ENCODE measurements at places on chromosomes 16 and 17.

DNA sequence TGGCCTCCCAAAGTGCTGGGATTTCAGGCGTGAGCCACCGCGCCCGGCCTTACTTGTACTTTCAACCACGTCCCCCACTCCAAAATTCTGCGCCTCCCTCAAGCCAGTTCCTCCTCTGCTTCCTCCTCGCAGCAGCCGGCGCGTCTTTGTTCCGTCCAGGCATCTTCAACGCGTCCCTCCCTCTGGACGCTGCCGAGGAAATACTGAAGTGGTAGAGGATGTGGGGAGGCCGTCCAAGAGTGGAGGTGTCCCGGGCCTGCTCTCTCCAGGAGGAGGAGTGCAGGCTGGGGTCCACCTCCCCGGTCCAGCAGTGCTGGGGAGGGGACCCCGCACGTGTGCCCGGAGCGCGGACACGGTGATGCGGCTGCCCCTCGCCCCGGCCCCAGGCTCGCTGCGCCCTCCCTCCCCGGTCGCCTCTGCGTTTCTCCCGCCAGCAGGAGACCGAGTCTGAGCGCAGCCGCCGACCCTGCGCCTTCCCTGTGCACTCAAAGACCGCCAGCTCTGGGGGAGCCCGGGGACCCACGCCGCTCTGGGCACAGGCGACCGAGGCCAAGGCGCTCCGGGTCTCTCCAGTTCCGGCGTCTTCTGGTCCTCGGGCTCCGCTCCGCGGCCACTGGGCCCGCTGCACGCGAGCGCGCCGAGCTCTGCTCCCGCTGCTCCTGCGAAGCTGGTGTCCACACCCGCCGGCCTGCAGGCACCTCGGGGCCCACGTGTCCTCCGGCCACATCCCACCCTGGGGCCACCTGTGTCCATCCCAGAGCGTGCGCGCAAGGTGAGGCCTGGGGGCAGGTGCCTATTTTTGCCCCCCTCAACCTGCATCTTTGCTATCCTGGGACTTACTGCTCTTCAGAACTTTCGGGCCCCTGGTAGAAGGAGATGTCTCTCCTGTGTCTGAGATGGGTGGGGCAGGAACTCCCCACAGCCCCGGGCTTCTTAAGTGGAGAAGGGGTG lies 31.7 kb downstream of the OSBPL7 start:
- DNase-seq, result no peak

DNA sequence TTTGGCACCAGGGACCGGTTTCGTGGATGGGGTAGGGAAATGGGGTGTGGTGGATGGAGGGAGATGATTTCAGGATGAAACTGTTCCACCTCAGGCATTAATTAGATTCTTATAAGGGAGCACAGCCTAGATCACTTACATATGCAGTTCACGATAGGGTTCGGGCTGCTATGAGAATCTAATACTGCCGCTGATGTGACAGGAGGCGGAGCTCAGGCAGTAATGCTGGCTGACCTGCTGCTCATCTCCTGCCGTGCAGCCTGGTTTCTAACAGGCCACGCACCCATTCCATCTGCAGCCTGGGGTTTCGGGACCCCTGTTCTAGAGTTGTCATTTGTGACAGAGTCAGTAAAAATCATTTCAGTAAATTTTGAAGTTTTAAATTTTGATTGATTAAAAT lies 99.7 kb downstream of the CHD9 start:
- DNase-seq, result no peak

DNA sequence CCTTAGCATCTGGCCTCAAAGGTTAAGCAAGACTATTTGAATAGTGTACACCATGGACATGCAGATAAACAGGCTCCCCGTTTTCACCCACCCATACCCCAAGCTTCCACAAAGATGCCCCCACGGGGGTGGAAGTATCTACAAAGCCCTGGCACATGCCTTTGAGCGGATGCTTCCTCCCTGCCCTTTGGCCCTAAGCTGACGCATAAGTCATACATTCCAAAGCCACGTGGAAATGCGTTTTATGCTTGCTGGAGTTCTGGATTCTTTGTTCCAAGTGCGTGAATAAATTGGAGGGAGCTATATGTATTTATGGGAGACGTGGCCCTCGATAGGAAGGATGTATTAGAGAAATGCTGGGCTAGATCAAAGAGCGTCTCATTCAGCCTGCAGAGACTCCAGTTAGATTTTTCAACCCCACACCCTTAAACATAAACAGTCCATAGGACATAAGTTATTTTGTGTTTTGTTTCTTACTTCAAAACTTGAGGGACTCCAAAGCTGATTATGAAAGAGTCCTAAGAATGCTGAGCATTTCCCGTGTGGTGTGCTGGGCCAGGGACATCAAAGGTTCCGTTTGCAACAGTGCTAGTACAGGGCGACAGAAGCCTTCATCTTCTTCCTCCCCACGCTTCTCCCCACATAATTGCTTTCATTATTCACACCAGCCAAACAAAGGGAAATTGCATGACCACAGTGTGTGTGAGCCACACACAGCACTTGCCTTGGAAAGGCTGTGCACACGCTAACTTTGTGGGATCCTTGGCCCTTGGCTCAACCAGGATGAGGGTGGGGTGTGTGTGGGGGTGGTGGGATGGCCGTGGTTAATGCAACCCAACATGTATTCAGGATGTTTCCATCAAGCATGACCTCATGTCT lies 73.6 kb downstream of the WIPI1 start:
- no peak for DNase-seq

DNA sequence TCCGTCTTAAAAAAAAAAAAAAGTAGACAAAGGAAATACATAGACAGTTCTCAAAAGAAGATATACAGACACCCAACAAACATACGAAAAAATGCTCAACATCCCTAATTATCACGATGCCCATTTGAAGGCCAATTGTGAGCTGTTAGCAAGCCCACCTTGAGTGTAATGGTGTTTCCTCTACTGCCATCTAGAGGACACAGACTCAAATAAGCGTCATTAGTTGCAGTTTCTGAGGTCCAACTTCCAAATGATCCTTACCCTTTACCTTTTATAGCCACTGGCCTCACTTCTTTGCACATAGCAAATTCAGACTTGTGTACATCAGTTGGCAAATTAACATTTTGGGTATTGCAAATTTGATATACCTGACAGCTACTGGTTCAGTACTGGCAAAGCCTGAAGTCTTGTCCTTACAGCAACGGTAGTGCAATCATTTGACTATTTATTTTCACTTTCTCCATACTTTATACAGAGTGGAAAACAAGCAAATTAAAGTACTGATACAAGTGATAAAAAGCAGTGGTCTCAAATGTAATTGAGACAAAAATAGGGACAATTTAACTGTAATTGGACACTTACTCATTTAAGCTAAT lies 536.3 kb upstream of the EEF2KMT start:
- no peak for DNase-seq

GRCh38 chr17:40568074-40568836 lies 3.0 kb upstream of the CCR7 start:
- no peak for DNase-seq

- no peak for DNase-seq
These were observed 2146.5 kb downstream of the TP53TG3F start for GRCh38 chr16:35605921-35606320.

DNA sequence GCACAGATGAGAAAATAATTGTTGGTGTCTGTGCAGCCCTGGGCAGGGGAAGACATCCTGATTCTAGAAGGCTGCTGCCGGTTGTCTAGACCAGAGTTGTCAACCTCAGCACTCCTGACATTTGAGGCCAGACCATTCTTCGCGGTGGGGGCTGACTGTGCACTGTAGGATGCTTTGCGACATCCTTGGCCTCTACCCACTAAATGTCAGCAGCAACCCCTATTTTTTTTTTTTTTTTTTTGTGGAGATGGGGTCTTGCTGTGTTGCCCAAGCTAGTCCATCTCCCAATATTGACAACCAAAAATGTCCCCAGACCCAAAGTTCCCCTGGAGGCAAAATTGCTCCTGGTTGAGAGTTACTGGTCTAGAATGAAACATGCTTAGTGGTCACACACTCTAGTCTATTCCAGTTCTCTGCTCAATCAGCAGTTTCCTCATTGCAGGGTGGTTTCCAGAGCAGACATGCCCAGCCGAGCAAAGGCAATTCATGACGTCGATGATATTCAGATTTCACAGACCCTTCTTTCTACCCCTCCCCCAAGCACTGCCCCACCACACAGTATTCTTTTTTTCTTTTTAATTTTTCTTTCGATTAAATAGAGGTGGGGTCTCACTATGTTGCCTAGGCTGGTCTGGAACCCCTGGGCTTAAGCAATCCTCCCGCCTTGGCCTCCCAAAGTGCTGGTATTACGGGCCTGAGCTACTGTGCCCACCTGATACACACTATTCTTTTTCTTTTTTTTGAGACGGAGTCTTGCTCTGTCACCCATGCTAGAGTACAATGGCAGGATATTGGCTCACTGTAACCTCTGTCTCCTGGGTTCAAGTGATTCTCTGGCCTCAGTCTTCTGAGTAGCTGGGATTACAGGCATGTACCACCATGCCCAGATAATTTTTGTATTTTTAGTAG lies 9.0 kb downstream of the C17orf99 start:
- DNase-seq, result peak; percentile 97

- no peak for DNase-seq
These were observed 149.1 kb downstream of the ZNF423 start for GRCh38 chr16:49706620-49707355.

DNA sequence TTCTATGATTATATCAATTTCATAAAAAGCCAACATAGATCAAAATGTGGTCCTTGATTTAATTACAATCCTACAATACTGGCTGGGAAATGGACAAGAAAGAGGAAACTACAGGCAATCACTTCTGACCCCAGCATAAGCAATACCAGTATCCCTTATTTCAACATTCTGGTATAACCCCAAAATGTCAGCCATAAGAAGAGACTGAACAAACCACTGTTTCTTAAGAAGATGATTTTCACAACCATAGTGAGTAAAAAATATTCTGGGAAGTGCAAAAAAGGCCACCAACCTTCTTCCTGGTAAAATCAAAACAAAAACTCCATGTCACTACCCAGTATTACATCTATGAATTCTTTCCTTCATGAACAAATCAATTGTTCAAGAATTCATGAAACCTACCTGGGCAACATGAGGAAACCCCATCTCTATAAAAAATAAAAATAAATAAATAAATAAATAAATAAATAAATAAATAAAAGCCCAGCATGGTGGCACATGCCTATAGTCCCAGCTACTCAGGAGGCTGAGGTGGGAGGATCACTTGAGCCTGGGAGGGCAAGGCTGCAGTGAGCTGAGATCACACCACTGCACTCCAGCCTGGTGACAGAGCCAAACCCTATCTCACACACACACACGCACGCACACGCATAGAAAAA lies 7.5 kb downstream of the N4BP1 start:
- no peak for DNase-seq

DNA sequence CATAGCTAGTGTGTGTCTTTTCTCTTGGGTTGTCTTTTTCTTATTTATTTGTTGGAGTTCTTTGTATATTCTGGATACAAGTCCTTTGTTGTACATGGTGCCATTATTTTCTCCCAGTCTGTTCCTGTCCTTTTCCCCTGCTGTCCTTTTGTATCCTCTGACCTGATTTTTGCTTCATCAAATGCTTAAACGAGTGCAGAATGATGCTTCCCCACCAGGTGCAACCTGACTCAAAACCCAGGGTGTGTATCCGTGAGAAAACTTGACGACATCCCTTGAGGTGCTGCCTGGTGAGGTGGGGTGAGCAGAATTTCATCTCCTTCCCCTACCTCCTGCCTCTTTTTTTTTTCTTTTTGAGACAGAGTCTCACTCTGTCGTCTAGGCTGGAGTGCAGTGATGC lies 88.6 kb downstream of the NTN1 start:
- DNase-seq, result no peak

- no peak for DNase-seq
These were observed 37.5 kb upstream of the WSB1 start for GRCh38 chr17:27256225-27257030.

DNA sequence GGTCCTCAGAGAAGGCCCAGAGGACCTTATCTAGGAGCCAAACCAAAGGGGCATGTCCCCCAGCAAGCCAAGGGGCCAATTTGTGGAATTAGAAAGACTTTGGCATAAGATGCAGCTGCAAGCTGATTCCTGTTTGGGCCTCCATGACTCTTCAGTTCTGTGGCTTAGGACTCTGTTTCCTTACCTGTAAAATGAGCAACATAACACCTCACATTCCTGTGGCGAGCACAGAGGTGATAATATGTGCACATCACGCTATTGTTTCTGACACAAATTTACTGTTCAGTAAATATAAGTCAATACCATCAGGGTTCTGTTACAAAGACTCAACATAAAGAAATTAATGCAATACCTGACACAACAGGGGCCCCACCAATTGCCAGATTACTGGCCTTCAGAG lies 57.7 kb downstream of the CDH11 start:
- DNase-seq, result no peak

- no peak for DNase-seq
These were observed 372.2 kb upstream of the CDH5 start for GRCh38 chr16:65994291-65994690.
